Stimulated activated CD8-positive, alpha-beta memory T cell treated with anti-CD3 and anti-CD28 coated beads, Interleukin-2, amount 100 ng/mL, for 1 hour (primary cell): ENCODE measurements at places on chromosomes 1 and 21.

DNA sequence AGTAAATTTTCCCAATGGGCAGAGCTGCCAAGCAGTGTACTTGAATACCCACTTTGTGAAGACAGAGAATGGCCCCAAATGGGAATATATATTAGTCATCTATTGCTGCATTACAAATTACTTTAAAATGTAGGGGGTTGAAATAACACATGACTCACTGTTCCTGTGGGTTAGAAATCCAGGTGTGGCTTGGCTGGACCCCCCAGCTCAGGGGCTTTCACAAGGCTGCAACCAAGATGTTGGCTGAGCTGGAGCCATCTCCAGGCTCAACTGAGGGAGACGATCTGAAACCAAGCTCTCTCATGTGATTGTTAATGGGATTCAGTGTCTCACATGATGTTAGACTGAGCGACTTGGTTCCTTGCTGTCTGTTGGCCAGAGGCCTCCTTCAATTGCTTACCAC is 33.4 kb upstream of the ARHGAP29 start:
- no peak for DNase-seq

DNA sequence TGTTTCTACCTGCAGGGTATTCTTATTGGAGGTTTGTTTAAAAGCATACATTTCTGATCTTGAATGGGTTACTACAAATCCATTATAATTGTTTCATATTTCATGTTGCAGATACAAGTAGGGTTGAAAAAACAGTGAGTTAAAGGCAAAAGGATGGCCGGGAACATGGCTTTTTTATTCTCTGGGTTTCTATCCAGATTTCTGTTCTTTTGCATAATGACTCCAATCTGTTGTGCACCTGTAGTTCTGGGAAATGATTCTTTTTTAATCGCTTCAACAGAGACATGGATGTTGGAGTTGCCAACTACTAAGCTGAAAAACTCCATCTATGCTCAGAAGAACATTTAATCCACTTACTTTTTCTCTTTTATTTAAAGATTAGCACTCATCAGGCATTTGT is 2.7 kb upstream of the ADAMTS1 start:
- DNase-seq, result no peak

DNA sequence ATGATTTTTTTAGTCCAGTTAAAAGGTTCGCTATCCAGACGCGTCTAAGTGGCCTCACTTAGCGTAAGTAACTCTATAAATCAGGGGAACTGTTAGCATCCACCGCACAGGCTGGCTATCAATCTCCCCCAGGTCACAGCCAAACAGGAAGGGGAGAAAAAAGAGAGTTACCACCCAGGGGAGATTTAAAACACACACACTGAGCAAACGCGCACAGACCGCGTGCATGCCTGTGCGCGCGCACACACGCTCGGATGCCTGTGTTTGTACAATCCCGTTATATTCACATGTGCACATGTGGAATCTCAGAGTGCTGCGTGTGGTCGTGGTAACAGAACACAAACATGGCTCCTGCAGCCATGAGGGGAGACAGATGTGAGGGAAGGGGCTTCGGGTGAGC is 125.4 kb downstream of the CASZ1 start:
- DNase-seq, result no peak

- no peak for DNase-seq
These were observed 59.5 kb upstream of the CD55 start for GRCh38 chr1:207261971-207262370.

DNA sequence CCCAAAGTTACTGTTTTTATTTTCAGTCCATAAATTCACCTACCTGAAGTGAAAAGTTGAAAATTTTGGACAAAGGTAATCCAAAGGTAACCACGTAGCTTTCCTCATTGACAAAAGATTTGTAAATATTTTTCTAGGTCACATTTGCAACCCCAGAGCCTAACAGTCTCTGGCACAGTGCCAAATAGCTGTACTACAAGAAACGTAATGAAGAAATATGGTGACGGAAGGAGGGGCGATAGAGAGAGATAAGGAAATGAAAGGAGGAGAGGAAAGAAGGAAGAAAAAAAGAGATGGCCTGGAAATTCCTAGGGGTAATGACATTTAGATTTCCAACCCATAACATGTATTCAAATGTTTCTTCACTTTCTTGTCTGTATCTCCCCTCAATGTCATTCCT is 159.4 kb downstream of the BARHL2 start:
- DNase-seq, result no peak

DNA sequence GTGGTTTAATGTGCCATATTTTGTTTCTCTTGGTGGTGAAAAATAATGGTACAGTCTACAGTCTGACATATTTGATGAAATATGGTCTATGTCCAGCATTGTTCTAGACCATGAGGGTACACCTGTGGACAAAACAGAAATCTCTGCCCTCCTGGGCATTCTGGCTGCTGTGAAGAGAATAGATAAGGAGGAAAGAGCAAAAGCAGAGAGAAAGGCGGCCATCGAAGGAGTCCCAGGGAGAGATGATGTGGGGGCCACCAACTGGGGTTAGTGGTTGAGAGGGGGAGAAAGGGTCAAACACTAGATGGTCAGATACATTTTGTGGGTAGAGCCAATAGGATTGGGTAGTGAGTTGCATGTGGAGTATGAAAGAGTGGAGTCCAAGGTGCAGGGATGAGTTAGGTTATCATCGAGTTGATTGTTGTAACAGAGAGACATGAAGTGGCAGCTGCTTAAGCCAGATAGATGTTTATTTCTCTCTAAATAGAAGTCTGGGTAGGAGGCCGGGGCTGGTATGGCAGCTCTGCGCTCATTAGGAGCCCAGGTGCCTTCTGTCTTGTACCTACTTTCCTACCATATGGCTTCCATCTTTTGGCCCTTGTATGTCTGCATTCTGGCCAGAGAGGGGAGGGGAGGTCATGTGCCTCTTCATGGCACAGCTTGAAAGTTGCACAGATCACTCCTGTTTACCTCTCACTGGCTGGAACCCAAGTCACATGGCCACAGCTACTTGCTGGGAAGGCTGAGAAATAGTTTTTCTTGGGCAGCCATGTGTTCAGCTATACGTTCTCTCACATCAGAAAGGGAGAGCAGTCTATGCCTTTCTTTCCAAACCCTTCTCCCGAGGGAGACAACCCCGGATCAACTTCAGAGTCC is 13.0 kb downstream of the UBE4B start:
- DNase-seq, result no peak

- DNase-seq, result no peak
These were observed 54.2 kb downstream of the NMNAT2 start for GRCh38 chr1:183363972-183364371.

DNA sequence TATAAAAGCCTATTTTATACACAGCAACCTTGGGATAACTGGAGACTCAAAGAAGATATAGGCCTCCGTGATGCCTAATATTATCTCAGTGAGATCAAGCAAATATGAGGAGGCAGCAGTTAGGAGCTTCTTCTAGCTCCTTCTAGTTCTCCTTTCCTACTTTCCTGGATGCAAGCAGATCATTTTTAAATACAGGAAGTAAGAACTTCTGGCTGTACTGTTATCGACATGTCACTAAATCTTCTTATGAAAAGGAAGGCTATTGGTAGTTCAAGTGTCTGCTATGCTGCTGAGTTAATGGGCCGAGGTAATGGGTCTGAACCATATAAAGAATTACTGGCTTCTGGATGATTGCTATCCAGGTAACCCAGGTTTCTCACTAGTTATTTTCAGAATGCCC is 15.9 kb downstream of the HSPA13 start:
- DNase-seq, result no peak
